Neural crest cell (in vitro differentiated cells): ENCODE measurements at places on chromosomes 7 and 10.

- DNase-seq: no peak
These were observed 177.8 kb downstream of the MAD1L1 start for GRCh38 chr7:2054927-2055326.

- no peak for DNase-seq
These were observed 1.1 kb upstream of the ZNF467 start for GRCh38 chr7:149774237-149775175.

GRCh38 chr10:122163174-122164022 lies 107.7 kb upstream of the BTBD16 start:
- DNase-seq: peak; percentile 86

DNA sequence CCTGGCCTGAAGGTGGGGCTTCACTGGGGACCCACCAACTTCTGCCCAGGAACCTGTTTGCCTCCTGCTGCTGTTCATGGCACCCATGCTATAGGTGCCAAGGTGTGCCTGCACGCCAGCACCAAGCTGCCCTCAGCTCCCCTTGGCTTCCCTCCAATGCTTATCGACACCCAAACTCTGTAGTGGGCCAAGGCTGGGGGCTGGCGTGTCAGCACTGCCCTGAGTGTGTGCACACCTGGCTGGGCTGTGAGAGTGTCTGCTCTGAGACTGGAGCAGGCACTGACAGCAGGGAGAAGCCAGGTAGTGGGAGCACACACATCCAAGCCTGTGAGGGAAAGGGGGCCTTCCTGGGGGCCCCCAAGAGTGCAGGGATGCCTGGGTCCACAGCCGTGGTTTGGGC lies 43.1 kb upstream of the TUBB8 start:
- no peak for DNase-seq

GRCh38 chr7:33075818-33076518 lies 13.4 kb upstream of the NT5C3A start:
- no peak for DNase-seq

DNA sequence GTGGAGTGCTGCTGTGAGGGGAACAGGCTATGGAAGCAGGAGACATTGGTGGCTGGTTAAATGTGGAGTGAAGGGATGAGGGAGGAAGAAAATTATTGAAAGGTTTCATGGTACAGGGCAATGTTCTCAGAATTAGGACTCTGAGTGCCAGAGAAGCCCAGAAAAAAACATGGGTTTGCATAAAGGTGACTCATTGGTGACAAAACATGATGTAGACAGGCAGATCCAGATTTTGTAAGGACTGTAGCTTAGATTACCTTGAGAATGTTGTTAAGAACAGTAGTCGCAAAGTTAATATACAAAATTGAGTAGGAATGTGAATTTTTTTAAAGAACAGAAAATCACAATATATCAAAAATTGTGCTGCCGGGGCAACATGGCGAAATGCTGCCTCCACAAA lies 134.9 kb upstream of the ZNF438 start:
- no peak for DNase-seq

DNA sequence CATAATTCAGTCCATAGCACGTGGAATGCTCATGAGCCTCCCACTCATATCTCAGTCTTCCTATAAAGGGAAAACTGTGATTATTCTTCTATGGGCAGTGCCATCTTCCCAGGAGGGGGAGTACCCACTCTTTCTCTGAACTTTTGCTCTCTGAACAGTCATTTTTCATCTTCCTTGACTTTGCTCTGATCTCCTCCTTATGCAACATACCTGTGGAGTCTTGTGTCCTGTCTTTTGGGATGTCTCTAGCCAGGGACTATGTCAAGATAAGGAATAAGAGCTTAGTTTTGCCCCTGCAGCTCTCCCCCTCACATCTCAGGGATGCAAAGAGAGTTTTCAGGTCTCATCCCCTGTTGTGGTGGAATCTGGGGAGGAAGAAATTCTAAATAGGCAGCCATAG lies 27.6 kb downstream of the LSMEM1 start:
- DNase-seq: no peak

DNA sequence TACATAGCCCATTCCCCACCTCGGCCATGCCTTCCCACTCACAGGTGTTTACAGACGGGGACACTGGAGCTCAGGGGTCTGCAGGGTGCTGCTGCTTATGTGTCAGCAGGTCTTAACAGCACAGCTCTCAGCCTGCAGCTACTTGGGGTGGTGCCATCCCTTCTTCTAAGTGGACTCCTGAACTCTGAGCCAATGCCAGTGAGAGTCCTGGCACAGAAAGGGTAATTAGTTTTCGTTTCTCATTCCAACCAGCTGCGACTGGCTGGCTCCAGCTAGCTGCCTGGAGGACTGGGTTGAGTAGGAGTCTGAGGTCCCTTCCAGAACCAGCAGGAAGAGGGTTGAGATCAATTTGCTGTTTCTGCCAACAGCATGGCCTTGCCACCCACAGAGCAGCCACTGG lies 88.3 kb upstream of the AGK start:
- DNase-seq: no peak

DNA sequence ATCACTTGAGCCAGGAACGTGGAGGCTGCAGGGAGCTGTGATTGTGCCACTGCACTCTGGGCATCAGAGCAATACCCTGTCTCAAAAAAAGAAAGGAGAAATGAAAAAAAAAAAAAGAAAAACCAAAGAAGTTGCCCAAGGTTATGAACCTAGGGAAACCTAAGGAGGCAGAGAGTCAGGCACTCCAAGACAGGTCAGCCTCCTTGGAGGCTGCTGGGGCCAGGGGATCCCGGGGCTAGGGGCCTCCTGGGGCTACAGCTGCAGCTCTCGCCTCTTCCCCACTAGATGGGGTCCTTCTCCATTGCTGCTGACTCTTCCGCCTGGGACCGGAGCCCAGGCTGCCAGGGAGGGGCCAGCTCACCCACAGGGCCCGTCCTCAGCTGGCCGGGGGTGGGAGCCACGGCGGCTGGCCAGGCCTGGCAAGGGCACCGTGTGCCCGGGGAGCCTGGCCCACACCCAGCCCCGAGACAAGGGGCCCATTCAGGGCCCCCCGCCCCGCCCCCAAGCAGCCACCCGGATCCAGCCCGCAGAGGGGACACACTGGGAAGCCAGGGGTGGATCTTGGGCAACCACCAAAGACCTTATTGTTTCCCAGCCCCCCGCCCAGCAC lies 1.7 kb upstream of the SPACDR start:
- no peak for DNase-seq

DNA sequence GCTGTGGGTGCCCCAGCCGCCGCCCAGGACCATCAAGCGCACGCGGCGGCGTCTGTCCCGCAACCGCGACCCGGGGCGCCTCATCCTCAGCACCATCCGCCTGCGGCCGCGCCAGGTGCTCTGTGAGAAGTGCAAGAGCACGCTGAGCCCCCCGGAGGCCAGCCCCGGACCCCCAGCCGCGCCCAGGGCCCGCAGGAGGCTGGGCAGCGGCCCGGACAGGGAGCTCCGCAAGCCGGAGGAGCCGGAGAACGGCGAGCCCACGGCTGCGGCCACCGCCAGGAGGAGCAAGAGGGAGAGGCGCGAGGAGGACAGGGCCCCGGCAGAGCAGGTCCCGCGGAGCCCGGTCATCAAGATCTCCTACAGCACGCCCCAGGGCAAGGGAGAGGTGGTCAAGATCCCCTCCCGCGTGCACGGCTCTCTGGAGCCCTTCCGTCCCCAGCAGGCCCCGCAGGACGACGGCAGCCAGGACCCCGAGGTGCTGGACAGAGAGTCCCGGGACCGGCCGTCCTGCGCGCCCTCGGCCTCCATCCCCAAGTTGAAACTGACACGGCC lies 8.0 kb downstream of the PWWP2B start:
- no peak for DNase-seq

DNA sequence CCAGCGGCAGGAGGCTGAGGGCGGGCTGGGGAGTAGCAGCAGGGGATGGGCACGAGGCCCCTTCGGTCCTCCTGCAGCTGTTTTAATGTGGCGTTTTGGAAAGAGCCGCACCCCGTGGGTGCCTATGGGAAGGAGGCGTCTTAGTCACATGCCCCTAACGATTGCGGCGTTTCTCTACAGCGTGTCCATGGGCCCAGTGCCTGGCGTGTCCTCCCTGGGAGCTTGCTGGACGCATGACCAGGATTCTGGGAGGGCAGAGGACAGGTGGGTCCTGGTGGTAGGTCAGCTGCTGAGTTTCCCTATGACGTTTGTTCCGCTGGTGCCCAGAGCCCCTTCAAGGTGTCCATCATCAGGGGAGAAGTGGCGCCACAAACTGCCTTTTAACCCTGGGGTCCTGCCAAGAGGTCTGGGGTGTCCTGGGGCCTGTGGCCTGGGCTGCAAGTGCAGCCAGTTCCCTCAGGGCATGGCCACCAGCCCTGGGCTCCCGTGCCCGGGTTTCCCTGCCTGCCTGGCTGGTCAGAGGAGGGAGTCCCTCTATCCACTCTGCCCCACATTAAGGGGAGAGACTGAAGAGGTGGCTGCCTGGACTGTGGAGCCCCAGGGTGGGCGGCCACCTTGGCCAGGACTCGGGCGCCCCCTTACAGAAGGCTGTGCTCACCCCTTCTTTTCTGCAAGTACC lies 48.7 kb downstream of the PWWP2B start:
- DNase-seq: no peak

DNA sequence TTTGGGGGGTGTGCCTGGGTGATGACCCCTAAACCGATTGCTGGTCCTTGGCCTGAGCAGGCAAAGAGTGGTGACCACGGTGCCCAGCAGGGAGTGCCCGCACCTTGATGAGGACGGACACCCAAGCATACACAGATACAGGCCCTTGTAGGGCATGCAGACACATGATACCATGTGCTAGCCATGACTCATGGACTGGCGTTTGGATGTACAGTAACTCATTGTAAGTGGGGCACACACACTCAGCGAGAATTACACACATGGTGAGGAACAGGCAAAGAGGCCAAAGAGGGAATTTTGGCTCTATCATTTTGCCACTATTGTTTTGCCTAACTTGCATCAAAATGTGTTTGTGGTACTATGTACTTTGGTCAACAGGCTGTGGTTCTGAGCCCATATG lies 24.1 kb downstream of the KAZALD1 start:
- no peak for DNase-seq

DNA sequence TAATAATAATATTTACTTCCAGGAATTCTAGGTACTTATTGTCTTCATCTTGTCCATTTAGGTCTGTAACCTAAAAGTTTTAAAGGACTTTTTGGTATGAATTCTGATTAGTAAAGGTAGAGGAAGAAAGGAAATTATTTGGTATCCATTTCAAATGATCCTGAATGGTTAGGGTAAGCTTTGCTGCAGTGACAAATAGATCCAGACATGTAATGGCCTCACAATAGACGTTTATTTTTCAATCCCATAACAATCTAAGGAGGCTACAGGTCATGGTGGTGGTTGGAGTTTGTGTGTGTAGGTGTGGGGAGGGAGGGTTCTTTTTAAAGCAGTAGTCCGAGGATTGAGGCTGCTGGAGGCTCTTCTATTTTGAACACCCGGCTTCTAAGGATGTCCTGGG lies 5.3 kb downstream of the FBH1 start:
- DNase-seq: no peak

DNA sequence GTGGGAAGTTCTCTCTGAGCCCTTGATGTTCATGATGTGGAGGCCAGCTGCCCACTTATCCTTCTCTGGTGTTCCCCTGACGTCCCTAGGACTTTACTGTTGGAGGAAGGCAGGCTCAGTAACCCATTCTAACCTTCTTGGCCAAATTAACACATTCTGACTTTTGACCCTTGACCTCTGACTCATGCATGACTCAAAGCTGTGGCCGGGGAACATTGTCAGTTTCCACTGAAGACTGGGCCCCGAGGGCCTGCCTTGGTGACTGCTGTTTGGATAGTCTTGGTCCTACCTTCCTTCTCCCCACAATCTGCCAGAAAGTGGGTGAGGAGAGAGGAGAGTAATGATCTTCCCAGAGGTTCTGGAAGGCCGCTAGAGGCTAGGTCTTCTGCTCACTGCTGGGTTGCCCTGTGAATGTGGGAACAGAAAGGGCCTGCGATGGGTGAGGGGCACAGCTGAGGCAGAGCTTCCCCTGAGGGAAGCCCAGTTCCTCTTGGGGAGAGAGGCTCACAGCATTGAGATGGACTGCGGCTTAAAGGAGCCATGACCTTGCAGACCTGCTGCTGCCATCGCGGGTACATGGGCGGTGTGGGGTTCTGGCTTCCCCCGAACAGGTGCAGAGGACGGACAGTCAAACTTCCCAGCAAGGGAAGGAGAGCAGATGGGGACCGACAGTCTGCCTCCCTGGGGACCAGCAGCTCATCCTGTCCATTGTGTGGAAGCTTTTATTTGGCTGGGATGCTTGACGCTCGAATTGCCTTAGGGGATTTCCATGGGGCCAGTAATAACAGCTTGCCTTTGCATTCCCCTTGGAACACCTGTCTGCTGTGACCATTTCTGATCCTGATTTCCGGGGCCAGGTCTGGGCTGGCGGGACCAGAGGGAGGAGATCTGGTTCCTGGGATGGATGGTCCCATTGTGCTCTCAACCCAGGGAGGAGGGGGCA lies 43.8 kb downstream of the ADAMTS14 start:
- peak; percentile 11 for DNase-seq

- DNase-seq: no peak
These were observed 11.8 kb downstream of the MOSPD3 start for GRCh38 chr7:100623951-100624824.

DNA sequence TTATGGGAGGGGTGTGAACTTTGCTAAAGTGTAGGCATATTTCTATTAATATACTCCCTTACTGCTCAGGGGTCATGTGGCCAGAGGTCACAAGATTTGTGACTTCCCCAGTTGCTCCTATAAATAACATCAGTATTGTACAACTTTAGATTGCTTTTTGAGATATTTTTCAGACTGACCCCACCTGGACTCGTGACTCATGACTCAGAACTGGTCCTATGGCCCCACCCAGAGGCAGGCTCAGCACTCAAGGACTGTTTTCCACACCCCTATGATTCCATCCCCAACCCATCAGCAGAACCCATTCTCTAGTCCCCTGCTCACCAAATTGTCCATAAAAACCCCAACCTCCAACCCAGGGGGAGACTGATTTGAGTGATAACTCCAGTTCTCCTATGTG lies 2.7 kb upstream of the CUL2 start:
- no peak for DNase-seq

GRCh38 chr10:50552308-50552707 lies 71.4 kb downstream of the SGMS1 start:
- no peak for DNase-seq

DNA sequence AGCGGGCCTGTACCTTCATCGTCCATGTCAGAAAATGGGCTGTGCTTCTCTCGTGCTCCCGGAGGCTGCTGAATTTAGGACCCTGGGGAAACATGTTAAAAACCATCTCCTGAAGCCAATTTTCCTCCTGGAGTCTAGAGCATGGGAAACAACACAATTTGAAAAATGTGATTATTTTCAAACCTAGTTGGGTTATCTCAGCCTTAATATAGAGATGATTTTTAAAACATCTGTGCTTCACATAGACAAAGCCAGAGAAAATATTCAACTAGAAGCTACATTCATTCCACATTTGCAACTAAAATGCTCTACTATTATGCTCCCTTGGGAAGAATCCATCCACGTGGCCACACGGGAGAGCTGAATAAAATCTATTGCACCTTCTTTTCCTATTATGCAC lies 225.9 kb upstream of the TMEM72 start:
- DNase-seq: no peak

- peak; percentile 74 for DNase-seq
These were observed 107.0 kb upstream of the INSIG1 start for GRCh38 chr7:155190688-155191087.

- no peak for DNase-seq
These were observed 112.8 kb upstream of the STEAP1B start for GRCh38 chr7:22612776-22613175.
